Testis (tissue), 5 donors: ENCODE measurements at places on chromosomes 7 and 10.
A peak's percentile ranks its signal among the peaks of the same experiment; 100 is the strongest.

- no peak overlapping the region for H3K27ac ChIP-seq
- H3K36me3 ChIP-seq = no peaks in the 10 kb centered on the region
- no peaks in the 10 kb centered on the region for H3K4me1 ChIP-seq
- no peak overlapping the region for H3K4me3 ChIP-seq
Observed at GRCh38 chr10:25382029-25382810, 207.4 kb downstream of the GPR158 start.

DNA sequence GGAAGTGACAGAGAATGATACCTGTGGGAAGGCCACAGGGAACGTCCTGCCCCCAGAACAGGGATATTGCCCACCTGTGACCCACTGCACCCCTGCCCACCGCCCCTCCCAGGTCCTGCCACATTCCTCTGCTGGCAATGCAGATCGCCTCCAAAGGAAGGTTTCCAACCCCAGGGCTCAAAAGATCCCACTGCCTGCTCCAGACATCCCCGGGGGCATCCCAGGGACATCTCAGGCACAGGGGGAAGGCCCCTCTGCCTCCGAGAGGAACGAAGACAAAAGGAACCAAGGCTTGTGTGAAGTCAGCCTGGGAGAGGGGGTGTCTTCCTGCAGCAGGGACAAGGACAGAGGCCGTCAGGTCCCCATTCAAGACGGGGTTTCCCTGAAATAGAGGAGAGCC lies 28.5 kb downstream of the NUDT1 start:
- no peaks in the 10 kb centered on the region for H3K36me3 ChIP-seq
- no peak overlapping the region for H3K27ac ChIP-seq
- DNase-seq = no peak
- H3K4me1 ChIP-seq = peaks cover 3% of the 10 kb centered on the region

GRCh38 chr7:148084138-148084537 lies 506.4 kb upstream of the C7orf33 start:
- H3K27ac ChIP-seq = no peak overlapping the region
- no peaks in the 10 kb centered on the region for H3K27me3 ChIP-seq
- no peaks in the 10 kb centered on the region for H3K4me1 ChIP-seq
- no peaks in the 10 kb centered on the region for H3K36me3 ChIP-seq
- no peak overlapping the region for H3K4me3 ChIP-seq
- peak; percentile 77 for DNase-seq

DNA sequence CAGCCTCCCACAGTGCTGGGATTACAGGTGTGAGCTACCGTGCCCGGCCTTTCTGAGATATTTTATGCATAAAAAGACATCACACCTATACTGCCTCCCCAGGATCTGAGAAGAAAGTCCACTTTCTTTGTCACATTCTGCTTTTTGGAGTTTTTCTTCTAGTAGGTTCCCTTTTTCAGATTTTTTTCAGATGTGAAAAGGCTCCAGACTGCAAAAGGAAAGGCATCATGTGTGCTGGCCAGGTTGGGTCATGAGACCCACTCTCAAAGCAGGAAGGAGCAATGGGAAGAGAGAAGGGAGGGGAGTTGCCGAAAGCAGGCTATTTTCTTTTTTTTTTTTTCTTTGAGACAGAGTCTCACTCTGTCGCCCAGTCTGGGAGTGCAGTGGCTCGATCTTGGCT lies 10.8 kb downstream of the BLVRA start:
- no peaks in the 10 kb centered on the region for H3K27me3 ChIP-seq
- DNase-seq = no peak
- no peak overlapping the region for H3K4me3 ChIP-seq
- no peak overlapping the region for H3K27ac ChIP-seq
- H3K36me3 ChIP-seq = no peaks in the 10 kb centered on the region

GRCh38 chr10:125060826-125061556 lies 99.4 kb downstream of the CTBP2 start:
- no peaks in the 10 kb centered on the region for H3K27me3 ChIP-seq
- peak; percentile 89 for DNase-seq
- H3K4me3 ChIP-seq = no peak overlapping the region
- peak overlapping the region; percentile 79 for H3K27ac ChIP-seq
- no peaks in the 10 kb centered on the region for H3K36me3 ChIP-seq

GRCh38 chr7:44646921-44647636 lies 40.7 kb downstream of the OGDH start:
- H3K27ac ChIP-seq = no peak overlapping the region
- no peak overlapping the region for H3K4me3 ChIP-seq
- H3K27me3 ChIP-seq = no peaks in the 10 kb centered on the region
- H3K4me1 ChIP-seq = peaks cover 4% of the 10 kb centered on the region
- no peaks in the 10 kb centered on the region for H3K36me3 ChIP-seq
- DNase-seq = no peak

DNA sequence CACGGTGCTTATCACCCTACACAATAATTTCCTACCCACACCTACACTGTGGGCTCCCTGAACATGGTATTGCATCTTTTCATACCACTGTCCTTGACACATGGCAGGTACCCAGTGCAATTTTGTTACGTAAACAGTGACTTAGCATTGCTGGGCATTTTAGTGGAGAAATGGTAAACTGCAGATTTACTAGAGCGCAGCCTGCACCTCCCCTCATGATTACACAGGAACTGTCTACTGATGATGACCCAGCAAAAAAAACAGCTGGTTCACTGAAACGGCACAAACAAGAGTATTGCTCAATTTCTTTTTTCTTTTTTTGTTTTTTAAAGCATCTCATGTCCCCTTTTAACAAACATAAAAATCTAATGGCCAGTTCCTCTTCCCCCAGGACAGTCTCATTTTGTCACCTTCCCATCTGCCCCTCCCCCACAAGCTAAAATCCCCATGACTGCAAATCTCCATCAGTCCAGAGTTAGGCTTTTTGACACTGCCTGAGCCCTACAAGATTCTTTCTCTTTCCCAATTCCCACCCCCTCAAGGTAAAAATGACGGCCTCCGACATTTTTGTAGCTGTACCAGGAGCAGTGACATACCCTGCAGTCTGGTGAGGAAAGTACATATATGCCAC lies 2.8 kb downstream of the ZNF746 start:
- no peak for DNase-seq
- peaks cover 10% of the 10 kb centered on the region for H3K4me1 ChIP-seq
- no peaks in the 10 kb centered on the region for H3K27me3 ChIP-seq

DNA sequence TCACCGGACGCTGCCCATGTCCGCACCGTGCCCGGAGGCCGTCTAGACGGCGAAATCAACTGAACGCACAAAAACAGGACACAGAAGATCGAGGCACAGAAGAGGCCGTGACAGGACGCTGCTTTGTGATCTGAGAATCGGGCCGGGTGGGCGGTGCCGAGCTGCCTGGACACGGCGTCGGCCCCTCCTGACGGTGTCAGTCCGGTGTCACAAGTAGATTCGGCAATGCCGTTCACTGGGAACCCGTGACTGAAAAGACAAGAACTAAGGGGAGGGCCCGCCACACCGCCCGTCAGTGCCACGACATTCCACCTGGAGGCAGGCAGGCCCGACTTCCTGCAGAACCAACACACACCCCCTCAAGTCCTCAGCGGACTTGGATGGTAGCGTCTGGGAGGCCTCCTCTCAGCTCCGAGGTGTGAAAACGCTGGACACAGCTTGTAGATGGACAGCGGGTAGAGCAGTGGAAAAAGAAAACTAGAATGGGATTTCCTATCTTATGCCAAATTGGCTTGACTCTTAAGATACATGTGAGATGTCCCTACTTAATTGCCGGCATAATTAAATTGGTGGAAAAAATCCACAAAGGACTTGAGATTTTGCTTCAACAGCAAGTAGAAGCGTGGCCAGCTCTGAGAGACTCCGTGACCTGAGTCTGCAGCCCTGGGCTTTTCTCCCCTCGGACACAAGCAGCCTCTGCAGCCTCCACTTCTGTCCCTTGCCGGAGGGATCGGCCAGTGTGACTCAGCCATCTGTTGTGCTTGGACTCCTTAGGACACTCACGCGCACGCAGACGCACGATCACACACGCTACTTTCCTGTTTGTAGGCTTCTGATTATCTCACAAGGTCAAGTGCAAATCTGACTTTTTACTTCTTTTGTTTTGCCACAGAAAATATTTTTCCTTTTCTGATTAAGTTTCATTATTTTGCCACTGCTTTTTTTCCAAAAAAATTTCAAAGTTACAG lies 269.0 kb downstream of the DIP2C start:
- no peaks in the 10 kb centered on the region for H3K27me3 ChIP-seq
- H3K27ac ChIP-seq = no peak overlapping the region
- peak; percentile 79 for DNase-seq
- H3K4me1 ChIP-seq = no peaks in the 10 kb centered on the region
- no peak overlapping the region for H3K4me3 ChIP-seq
